Cortex of kidney (tissue), 1 donor: ENCODE measurements at places on chromosomes 11 and 22.

GRCh38 chr11:93329936-93330445 is 551 bp upstream of the DEUP1 start:
- no peak for DNase-seq

DNA sequence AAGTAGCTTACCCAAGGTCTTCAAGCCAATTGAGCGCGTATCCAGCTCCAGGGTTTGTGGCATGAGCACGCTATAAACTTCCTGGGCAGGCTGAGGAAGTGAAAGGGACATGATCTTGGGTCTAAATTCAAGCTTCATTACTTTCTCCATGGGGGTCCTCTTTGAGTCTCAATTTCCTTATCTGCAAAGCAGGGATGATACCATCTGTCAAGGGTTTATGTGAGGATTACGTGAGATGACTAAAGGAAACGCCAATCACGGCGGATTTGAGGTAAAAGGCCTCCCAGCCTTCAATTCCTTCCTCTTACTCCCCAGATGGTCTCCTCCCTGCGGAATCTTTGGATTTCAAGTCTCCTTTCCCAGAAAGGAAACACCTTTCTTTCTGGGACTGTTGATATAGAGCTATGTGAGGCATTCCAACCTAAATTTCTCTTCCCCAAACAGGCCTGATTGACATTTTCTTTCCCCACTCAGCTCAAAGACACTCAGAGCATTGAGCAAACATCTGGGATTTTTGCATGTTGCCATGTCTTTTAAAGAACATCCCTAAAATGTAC is 474.4 kb downstream of the INSC start:
- DNase-seq, result no peak

GRCh38 chr11:15072551-15073143 is 746 bp upstream of the CALCB start:
- no peak for DNase-seq

GRCh38 chr11:28833670-28834069 is 725.5 kb downstream of the METTL15 start:
- DNase-seq, result no peak

- no peak for DNase-seq
These were observed 2.4 kb downstream of the VPS37C start for GRCh38 chr11:61158691-61159381.

GRCh38 chr11:85800595-85801342 is 10.2 kb downstream of the SYTL2 start:
- no peak for DNase-seq

DNA sequence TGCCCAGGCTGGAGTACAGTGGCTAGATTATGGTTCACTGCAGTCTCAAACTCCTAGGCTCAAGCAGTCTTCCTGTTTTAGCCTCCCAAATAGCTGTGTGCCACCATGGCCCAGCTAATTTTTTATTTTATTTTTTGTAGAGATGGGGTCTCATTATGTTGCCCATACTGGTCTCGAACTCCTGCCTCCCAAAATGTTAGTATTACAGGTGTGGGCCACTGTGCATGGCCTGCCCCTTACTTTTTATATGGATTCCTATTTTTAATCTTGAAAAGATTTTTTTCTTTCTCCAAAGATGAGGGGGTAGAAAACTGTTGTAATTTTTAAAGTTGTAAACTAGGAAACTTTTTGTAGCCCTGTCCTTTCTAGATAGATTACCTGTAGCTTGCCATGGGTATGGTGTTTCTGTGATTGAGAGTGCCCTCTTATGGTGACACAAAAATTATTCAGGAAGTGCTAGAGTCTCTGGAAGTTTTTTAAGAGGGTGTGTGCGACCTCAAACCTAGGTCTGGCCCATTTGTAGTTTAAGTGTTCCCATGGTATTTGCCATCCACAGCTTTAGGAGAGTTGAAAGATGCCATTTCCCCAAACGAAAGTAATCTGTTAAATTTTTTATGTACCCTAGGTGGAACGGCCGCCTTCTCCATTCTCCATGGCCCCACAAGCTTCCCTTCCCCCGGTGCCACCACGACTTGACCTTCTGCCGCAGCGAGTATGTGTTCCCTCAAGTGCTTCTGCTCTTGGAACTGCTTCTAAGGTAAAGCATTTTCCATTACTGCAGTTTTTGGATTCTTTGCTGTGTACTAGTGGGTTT is 32.4 kb downstream of the MCAM start:
- DNase-seq, result no peak

DNA sequence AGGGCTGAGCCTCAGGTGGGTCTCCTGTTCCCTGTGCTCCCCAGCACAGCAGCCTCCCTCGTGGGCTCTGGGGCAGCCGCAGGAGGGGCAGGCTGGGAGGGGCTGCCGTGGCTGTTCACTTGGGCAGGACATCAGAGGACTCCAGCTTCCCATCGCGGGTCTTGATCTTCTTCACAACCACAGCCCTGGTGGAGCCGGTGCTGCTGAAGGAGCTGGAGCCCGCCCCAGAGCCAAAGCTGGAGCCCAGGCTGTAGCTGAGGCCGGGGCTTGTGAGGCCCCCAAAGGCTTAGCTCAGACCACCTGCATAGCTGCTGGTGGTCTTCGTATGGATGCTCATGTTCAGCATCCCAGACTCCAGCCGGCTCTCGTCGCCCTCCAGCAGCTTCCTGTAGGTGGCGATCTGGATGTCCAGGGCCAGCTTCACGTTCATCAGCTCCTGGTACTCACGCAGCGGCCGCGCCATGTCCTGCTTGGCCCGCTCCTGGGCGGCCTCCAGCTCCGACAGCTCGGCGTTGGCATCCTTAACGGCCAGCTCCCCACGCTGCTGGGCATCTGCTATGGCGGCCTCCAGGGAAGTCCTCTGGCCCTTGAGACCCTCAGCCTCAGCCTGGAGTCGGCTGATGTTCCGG is 126.1 kb downstream of the NECTIN1 start:
- DNase-seq, result no peak

DNA sequence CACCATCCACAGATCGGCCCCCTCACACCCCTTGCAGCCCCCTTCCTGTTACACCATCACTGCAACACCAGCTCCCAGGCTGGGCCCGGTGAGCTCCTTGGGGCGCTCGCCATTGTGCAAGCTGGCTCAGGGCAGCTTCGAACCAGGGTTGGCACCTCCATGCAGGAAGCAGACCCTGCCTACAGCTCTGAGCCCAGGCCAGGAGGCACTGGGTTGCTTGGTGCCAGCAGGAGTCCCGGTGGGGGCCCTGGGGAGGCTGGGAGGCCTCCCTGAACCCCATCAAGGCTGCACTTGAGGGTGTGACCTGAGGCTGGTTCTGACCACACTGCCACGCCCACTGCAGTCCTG is 417.1 kb downstream of the CTTN start:
- no peak for DNase-seq

DNA sequence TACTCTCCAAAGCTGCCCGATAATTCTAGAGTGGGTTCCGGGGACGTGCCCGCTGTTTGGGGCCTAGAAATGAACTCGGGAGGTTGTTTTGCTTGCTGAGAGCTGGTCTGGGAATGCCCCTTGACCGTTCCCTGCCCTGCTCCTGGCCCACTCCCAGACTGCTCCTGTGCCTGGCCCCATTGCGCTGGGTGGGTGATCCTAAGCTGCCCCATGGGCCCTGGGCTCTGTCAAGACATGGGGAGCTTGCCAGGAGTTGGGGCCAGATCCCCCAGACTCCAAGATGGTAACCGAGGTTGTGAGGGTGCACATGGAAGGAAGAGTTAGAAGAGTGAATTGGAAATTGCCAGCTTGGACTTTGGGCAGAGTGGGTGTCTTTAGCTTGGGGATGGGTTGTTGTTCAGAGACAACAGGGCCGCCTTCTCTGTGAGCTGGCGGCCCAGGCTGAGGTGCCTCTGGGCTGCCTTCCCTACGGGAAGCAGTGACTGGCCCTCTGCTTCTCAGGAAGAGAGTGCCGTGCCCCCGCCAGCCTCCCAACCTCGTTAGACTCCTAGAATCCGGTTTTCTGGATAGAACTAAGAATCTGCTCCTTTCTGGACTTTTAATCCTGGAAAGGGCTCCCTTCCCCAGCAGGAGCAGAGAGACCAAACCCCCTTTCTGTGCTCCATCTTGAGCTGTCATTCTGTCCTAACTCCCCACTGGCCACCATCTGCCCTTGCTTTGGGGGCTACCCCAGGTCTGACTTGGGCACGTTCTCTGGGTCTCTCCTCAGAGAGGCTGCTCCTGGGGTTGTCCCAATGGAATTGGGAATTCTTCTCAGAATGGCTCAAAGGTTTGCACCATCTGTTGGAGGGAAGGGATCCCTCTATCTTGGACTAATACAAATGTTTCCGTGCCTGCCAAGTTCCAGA is 1.8 kb downstream of the ST3GAL4 start:
- no peak for DNase-seq

DNA sequence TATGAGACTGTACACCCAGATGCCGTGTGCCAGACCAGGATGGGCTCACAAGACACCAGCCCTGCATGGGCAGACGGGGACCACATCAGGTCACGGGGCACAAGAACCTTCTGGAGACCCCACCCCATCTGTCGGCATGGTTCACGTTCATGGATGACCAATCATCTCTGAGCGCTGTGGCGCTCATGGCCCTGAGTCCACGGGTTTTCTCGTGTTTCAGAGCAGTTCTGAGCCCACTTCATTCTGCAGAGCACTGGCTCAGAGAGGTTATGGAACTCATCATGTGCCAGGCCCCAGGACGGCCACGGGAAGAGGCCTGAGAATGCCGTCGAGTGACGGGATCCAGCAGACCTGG is 63.0 kb upstream of the PPARA start:
- no peak for DNase-seq

- DNase-seq, result no peak
These were observed 61.0 kb upstream of the NAV2 start for GRCh38 chr11:19651653-19652052.

GRCh38 chr22:39252461-39253434 is 8.0 kb upstream of the PDGFB start:
- DNase-seq, result no peak

GRCh38 chr22:44395118-44396005 is 82.6 kb upstream of the SHISAL1 start:
- no peak for DNase-seq

GRCh38 chr11:57798905-57799559 is 37.4 kb downstream of the CTNND1 start:
- DNase-seq, result no peak

- DNase-seq, result no peak
These were observed 249.4 kb downstream of the SBF2 start for GRCh38 chr11:10044618-10045017.

DNA sequence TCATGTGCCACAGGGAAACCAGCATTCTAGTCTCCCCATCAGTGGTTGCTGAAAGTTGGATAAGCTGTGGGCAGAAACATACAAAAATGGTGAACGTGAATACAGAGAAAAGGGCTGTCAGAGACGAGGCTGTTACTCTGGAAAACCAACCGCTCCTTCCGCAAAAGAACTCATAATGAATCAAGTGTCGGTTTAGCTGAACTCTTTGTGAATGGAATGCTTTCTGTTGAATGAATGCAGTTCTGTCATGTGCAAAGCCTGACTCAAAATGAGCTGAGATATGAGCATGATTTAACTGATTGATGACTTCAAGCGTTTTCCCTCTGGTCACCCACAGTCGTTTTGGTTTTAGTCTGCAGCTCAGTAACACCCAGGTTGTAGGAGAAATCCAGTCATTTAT is 298.3 kb downstream of the ETS1 start:
- no peak for DNase-seq

- DNase-seq, result no peak
These were observed 13.6 kb downstream of the MRPL21 start for GRCh38 chr11:68889948-68890446.

- no peak for DNase-seq
These were observed 5.4 kb upstream of the TXN2 start for GRCh38 chr22:36486619-36487384.

DNA sequence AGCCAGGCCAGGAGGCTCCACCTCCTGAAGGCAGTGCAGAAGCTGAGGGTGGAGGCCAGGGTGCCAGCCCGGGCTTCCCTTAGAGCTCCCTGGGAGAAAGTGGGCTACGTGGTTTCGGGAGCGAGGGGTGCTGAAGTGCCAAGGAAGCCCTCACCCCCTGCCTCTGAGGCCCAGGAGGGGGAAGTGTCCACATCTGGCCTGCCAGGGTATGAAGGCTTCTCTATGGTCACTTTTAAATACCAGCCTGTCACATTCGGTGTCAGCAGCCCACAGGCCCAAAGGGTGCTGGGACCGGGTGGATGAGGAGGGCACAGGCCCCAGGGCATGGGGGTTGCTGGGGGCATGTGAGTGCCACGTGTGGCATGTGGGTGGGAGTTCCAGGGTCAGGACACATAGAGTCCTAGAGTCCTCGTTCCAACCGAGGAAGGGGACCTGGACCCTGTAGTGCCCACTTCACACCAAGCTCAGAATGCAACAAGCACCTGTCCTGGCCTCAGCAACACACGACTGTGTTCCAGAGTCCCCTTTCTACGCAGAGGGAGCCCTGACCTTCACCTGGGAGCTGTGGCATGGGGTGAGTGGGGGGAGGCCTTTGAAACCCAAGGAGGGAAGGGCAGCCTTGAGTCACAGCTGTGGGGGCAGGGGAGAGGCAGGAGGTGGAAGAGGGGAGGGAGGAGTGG is 1.7 kb downstream of the SHISA8 start:
- no peak for DNase-seq

GRCh38 chr11:132780046-132780445 is 752.3 kb downstream of the OPCML start:
- no peak for DNase-seq

GRCh38 chr11:133997554-133997953 is 40.8 kb upstream of the IGSF9B start:
- DNase-seq, result no peak

- no peak for DNase-seq
These were observed 32.2 kb upstream of the ACCSL start for GRCh38 chr11:44015624-44016007.

DNA sequence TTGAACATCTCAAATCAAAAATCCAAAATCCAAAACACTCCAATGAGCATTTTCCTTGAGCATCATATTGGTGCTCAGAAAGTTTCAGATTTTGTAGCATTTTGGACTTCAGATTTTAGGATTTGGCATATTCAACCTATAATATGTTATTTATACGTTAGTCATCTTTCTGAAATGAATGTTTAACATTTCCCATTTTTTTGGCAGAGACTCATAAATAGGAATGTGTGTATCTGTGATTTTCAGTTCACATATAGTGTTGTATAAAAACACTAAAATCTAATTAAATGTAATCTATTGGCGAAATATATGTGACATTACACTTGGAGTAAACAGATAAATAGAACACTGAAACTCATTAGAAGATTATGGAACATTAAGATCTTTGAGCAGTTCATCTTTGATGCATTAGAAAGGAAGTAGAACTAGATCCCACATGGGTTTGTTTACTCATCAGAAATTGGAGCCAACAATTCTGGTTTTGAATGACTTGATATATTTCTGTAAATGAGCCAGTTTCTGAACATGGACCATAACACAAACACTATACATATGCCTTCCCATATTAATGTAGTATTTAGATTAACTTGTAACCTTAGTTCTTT is 153.1 kb downstream of the UVRAG start:
- DNase-seq, result no peak

- no peak for DNase-seq
These were observed 13.4 kb upstream of the P2RY2 start for GRCh38 chr11:73204711-73205121.

DNA sequence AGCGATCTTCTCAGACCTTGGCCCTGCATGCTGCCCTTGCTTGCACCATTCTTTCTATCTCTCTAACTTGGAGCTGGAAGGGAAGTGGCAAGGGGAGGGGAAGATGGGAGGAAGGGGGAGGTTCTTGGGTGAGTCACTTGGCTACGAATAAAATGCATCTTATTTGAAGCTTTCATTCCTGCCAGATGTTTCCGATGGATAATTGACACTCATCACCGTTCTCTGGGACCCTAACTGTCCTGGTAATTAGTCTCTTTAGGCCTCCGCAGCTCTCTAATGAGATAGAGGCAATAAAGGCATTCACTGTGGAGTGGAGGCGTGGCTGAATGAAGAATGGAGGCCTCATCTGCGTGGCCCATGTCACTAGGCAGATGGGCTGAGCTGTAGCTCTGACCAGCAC is 960.1 kb downstream of the NTM start:
- no peak for DNase-seq

- DNase-seq, result no peak
These were observed 28.7 kb downstream of the LGR4 start for GRCh38 chr11:27443746-27444507.
